Activated naive CD4-positive, alpha-beta T cell treated with anti-CD3 and anti-CD28 coated beads for 36 hours (primary cell): ENCODE measurements at places on chromosomes 2 and 18.

GRCh38 chr2:72146347-72147302, 1.0 kb downstream of the CYP26B1 start:
- no peak for DNase-seq

DNA sequence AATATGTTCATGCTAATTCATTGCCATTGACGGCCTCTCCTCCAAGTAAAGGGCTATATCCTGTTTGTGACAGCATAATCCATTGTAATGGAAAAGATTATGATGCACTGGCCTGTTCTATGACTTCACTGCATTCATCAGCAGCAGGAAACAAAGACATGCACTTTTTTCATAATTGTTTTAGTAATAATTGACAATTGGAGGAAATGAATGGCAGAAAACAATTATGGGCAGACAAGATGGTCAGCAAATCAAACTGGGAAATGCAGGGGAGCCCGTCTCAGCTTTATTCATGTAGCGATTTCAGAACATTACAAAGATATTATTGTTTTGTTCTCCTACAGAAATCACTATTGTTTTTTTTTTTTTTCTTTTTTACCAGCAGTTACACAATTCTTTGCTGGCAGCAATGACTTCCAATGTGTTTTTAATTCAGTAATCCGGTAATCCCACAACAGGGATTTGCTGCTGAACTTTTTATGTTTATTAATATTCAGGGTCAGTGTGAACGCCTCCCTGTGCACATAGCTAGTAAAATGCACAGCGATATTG, 33.8 kb upstream of the RASGRP3 start:
- no peak for DNase-seq

GRCh38 chr2:101623031-101623521, 74.4 kb upstream of the MAP4K4 start:
- DNase-seq: peak; percentile 17

DNA sequence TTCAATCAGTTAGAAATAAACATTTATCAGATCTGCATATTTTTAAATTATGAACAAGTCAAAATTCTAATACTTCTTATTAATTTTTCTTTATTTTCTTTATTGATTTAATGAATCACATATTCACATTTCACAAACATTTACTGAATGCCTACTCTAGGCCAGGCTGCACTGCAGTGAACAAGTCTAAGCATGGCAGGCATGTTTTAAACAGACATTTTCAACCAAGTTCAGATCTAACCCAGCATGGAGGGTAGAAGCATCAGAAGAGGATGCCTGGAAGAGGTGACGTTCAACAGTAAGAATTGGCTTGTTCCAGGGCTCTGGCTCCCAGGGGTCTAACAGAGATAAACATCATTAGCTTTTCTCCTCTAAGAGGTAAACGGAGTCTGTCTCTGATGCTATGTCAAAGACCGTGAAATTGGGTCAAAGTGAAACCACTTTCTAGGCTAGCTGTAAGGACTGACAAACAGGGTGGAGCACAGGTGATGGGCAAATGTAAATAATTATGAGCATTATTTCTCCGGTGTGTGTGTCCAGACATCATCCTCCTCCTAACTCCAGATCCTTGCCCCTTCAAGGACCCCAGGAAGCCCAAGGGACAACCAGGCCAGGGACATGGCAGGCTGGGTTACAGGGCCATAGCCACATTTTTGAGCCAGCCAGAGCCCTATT, 50.6 kb downstream of the UNC50 start:
- peak; percentile 21 for DNase-seq

DNA sequence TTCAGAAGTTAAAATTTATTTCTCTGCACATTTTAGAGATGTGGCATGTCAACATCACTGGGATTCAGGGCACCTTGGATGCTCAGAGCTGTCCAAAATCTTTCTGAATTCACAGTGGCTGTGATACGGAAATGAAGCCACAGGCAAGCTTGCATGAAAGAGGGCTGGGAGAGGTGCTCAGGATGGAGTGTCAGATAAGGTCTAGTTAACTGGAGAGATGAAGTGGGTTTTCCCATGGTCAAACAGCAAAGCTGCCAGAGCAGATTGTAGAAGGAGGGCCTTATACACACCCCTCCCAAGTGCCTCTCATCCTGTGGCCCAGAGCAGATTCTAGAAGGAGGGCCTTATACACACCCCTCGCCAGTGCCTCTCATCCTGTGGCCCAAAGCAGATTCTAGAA, 286.8 kb upstream of the PXDN start:
- DNase-seq: no peak

GRCh38 chr2:238901461-238902057, 53.7 kb downstream of the TWIST2 start:
- no peak for DNase-seq

DNA sequence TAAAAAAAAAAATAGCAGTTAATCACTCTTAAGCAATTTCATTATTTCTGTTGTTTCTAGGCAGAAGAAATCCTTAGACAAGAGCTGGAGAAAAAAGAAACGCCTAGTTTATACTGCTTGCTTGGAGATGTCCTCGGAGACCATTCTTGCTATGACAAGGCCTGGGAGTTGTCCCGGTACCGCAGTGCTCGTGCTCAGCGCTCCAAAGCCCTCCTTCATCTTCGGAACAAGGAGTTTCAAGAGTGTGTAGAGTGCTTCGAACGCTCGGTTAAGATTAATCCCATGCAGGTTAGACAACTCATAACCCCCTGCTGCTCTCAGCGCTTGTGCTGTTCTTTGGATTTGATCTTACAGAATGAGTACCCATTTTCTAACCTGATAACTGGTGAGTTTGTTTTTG, 130.4 kb downstream of the TTC27 start:
- DNase-seq: no peak

DNA sequence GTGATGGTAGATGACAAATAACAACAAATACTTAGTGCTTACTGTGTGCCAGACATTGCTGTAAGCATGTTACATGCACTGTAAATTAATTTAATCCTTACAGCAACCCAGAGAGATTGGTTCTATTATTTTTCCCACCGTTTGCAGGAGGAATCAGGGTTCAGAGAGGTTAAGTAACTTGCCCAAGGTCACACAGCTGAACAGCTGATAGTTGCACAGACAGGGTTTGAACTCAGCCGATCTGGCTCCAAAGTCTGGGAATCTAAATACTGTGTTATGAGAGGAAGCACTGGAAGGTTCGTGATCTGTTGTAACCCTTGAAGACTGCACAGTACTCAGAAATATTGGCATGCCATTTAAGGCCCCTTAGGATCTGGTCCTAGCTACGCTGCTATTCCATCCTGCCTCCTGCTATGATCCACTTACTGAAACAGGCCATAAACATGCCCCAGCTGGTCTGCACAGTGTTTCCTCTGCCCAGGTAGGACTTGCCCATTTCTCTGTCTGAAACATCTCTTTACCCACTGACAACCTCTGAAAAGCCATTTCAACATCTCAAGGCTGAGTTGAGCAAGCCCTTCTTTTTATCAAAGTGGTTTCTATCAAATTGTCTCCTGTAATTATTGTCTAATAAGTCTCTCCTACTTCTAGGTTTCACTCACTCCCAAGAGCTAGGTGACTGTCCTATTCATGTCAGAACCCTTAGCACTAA, 40.4 kb upstream of the MRPL33 start:
- no peak for DNase-seq
